ENCODE measurements at places on chromosomes 5 and 9.

- no peak for DNase-seq
These were observed 52.1 kb downstream of the TSSK1B start for GRCh38 chr5:113382731-113383130.

DNA sequence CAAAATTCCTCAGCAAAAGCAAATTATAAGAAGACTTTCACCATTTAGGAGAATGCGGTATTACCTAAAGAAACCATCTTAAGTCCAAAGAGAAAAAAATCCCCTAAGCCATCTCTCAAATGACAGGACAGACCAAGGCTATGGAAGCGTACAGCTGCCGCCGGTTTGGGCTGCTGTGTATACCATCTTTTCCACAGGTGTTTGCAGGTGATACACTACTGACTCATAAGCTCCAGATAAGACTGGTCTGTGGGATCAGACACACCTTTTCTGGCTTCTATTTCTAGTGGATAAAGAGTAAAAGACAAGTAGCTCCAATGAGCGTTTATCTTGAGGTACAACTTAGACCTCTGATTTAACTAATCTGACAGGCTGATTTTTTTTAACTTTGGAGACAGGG lies 7.7 kb downstream of the CDKN2AIPNL start:
- DNase-seq: no peak

DNA sequence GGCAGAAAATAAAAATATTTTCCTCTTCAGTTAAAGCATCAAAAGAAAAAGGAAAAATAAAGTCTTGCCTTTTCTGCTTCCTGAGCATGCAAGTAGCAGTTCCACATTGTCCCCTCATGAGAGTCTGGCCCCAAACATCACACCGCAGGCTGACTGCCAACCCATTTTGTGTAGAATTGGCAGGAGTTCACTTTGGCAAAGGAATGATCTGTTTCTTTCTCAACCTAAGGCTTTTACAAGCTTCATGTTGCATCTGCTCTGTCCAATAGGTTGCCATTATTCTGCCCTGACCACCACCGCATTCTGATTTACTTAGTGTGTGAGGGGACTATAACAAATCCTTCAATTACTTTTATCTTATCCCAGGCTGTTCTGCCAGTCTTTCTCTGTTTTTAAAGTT lies 249.5 kb downstream of the ISL1 start:
- DNase-seq: no peak

- no peak for DNase-seq
These were observed 140.3 kb downstream of the LPAR1 start for GRCh38 chr9:110897943-110898342.

DNA sequence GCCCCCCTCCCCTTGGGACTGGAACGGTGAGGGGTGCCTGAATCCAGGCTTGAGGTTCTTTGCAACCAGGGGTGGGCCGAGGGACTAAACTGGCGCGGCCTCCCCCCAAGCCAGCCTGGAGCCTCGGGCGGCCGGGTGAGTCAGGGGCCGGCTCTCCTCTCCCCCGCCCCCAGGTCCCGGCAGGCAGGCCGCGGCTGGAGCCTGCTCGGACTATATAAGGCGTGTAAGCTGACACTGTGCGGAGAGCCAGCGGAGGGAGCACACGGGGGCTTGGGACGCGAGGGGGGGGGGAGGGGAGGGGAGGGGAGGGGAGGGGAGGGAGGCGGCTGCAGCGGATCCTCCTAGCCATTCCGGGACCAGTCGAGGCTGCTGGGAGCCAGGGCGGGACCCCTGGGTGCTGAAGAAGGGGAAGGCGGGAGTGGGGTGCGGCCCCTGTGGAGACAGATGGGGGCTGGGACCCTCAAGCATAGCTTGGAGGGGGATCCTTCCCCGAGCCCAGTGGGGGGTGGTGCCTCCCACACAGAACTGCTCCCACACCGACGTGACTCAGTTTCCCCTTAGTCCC lies 595 bp downstream of the PDLIM7 start:
- DNase-seq: no peak

DNA sequence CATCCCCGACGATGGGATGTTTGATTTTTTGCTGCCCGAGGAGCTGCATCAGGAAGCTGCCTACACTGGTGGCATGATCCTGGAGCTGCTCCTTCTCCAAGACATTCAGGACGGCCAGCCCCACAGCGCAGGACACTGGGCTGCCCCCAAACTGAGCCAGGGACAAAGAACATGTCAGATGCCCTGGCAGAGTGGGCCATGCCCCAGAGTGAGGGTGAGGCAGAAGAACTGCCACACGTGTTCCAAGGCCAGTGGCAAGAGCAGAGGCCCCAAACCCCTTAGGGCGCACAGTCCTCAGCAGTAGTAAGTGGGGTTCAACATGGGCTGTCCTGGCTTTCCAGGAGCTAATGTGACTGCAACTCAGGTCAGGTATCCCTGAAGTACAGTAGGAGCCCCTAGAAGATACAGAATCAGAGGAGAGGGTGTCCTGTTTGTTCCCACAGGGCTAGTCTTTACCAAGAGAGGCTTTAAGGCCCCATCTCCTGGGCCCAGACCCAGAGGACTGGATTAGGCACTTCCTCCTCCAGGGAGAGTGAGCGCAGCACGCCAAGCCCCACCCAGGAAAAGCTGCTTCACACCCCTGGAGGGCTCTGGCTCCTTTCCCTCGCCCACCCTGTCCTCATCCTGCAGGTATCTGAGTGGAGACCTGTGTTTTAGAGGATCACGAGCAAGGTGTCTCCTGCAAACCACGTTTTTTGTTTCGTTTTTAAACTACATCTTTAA lies 11.1 kb downstream of the HNRNPAB start:
- DNase-seq: no peak

DNA sequence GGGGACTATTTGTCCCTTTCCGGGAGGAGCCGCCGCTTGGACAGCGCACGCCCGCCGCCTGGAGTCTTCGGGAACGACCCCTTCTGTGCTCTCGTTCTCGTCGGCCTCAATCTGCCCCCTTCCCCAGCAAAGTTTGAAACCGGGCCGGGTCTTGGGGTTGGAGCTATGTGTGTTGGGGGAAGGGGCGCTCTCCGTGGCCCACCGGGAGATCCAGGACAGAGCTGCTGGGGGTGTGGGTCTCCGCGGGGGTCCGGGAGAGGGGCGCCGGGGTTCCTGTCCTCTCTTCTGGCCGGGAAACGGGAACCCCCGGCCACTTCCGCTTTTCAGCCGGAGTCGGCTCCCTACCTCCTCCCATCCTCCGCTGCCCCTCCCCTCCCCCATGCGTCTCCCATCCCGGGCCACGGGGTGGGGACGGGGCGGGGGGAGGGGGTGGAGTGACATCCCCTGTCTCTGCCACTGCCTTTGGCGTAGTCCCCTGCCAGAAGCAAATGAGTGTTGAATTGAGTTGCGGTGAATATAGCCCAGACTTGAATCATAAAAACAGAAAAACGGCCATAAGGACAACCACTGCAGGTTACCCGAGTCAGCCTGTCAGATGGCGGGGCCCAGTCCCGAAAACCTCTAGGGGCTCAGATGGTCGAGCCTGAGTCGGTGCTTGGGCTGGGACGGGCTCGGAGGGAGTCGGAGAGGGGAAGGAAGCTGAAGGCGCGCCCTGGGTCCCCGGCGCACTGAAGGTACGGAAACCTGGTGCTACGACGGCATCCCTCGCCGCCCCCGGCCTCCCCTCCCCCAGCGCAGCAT lies 1.1 kb downstream of the CPLX2 start:
- DNase-seq: no peak

- DNase-seq: no peak
These were observed 292.8 kb upstream of the KLF4 start for GRCh38 chr9:107782381-107782780.

DNA sequence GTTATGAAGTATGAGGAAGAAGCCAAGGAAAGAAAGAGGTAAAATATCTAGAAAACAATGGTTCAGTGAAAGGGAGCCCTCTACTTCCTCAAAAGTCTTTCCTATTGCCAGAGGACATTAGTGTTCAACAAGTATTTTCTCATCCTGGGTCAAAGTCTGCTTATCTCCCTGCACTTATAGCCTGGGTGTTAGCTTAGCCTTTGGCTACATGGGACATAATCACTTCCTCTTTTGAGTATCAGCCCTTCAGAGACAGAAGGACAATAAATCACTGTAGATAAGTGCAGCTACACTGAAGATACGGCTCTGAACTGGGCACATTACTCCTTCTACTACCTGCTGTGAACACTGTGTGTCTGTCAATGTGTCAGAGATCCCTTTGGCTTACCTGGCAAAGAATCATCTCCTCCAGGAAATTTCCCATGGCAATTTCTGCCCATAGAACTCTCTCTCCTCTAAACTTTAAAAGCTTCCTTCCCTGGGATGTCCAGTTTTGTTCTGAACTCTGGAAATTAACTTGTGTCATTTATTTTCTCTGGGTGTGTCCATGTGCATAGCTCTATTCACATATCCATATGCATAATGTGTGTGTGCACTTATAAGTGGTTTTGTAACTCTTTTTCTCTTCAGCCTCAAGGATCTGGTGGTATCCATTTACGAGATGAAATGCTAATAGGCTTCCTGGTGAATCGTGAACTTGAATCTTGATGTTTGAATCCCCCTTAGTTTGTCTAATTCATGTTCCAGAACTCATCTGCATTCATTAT lies 30.0 kb upstream of the RECK start:
- DNase-seq: no peak

DNA sequence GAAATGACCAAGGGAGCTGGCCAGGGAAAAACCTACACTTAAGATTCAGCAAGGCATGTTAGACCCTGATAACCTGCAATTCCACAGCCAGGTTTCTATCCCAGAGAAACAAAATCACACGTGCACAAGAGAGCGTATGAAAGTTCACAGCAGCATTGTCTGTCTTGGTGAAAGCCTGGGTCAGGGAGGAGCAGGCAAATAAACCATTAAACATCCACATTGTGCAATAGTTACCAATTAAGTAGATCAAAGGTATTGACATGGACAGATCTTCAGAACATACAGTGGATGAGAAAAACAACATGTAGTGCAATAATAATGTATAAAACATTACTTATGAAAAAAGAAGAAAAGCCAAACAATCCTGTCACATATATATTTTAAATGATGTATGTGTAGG lies 15.9 kb upstream of the GPX3 start:
- DNase-seq: no peak

GRCh38 chr9:74431467-74431866 lies 65.7 kb upstream of the RORB start:
- no peak for DNase-seq

GRCh38 chr5:19258686-19259085 lies 729.3 kb downstream of the CDH18 start:
- no peak for DNase-seq

DNA sequence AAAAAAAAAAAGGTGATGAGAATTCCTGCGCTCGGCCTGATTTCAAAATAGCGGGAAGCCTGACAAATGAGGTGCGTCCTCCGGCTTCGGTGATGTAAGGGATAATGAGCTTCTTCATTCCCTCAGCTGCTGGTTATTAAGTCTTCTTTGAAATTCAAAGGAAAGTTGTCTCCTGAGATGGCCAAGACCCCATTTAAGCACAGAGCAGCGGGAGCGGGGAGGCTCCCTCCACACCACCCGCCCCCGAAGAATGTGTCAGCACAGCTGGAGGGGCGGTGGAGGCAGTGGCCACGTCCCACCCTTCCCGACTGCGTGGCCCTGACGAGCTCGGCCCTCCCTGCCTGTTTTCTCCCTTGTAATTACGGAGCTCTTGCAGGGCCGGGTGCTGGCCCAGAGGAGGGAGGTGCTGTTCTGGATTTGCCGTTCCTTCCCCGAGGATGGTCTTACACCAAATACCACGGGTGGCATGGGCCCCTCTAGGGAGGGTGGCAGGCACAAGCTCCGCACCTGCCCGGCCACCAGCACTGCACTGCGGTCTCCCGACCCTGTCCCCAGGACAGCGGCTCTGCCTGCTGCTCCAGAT lies 31.0 kb downstream of the SLC9A3 start:
- DNase-seq: no peak

DNA sequence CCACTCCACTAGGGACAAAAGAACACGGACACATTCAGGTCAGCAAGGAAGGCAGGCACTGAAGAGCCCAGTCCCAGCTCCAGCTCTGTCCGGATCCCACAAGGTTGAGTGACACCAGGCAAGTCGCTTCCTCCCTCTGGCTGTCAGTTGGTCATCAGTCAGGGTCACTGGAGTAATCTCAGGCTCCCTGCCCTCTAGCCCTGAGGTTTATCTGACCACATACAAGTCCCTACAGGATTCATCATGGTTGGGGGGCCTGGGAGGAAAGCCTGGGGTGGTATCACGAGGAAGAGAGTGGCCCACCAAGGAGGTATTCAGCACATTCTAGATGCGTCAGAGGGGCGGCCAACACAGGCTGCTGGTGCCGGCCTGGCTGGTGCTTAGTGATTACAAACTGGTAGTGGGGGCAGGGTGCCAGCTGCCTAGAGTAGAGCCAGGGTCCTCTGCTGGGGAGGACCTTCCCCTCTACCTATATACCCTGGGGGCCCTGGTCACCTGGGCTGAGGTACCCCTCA lies 81.5 kb downstream of the SHB start:
- no peak for DNase-seq

DNA sequence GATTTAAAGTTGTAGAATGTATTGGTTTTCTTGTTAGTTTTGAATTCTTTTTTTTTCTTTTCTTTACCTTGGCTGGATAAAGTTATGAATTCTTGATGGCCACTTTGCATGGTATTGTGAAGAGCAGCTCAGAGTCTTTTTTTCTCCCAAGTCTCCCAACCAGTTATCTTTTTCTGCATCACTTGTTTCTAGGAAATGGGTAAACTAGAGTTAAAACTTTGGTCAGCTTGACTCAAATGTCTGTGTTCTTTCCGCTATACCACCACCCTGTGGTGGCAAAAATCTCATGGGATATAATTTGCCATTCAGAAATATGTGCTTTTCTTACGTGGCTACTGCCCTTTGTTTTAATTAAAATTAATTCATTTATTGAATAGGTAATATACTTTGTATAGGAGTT lies 113.2 kb downstream of the UNC13B start:
- DNase-seq: no peak

- DNase-seq: no peak
These were observed 14.6 kb downstream of the NDUFA8 start for GRCh38 chr9:122144836-122145591.

- no peak for DNase-seq
These were observed 677.3 kb downstream of the PRELID2 start for GRCh38 chr5:145157841-145158240.

- no peak for DNase-seq
These were observed 265.4 kb upstream of the KLF9 start for GRCh38 chr9:70679845-70680244.

DNA sequence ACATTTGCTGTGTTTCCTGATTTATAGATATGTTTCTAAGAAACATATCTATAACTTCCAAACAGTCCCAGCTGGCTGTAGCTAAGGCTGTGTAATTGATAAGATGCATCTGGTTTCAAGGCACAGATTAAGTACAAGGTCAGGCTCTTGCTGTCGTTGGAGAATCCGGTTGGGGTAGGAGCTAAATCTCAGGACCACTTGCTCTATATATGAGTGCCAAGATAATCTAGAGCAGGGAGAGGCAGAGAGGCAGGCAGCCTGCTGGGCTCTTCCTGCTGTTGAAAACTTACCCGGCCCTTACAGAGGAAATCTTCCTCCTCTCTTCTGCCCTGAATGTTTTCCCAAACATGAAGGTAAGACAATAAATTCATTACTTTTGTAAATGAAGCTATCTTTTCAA lies at the start of gene C7:
TSS of gene C7 (plus strand) at position 234 of the 400 bp plus-strand sequence. CDS start at position 348, 114 bp downstream.
- no peak for DNase-seq

GRCh38 chr5:88503041-88503345 lies 234.3 kb upstream of the TMEM161B start:
- no peak for DNase-seq

GRCh38 chr9:133031496-133031911 lies 707 bp downstream of the GTF3C5 start:
- DNase-seq: no peak

GRCh38 chr9:99160173-99160572 lies 55.3 kb downstream of the TGFBR1 start:
- DNase-seq: no peak

GRCh38 chr5:75236322-75237316 lies at the start of gene ANKRD31:
ANKRD31 (minus strand) TSS chr5:75236878; CDS start chr5:75236686, 192 bp downstream.
- DNase-seq: peak; percentile 88

GRCh38 chr5:67371924-67372323 lies 175.3 kb upstream of the CD180 start:
- DNase-seq: no peak

All from CD4-positive, alpha-beta T cell treated with Interferon gamma for 1 hour (primary cell).